ENCODE measurements at places on chromosomes 1 and 21.

GRCh38 chr1:231584117-231584516 is 42.5 kb upstream of the DISC1 start:
- no peak for DNase-seq

DNA sequence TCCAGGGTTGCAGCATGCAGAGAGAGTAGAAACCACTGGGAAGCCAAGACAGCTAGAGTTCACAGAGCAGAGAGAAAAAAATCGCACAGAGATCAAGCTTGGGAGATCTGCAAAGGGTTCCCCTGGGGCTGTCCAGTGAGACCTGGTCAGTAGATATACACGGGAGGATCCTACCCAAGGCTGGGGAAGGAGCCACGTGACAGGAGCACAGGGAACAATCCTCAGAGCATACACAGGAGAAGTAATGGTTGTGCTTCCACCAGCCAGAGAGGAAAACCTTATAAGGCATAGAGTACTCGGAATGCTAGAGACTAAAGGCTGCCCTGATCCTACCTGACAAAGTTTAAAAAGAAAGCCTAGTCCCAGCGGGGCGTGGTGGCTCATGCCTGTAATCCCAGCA is 53.9 kb downstream of the GABPA start:
- no peak for DNase-seq

DNA sequence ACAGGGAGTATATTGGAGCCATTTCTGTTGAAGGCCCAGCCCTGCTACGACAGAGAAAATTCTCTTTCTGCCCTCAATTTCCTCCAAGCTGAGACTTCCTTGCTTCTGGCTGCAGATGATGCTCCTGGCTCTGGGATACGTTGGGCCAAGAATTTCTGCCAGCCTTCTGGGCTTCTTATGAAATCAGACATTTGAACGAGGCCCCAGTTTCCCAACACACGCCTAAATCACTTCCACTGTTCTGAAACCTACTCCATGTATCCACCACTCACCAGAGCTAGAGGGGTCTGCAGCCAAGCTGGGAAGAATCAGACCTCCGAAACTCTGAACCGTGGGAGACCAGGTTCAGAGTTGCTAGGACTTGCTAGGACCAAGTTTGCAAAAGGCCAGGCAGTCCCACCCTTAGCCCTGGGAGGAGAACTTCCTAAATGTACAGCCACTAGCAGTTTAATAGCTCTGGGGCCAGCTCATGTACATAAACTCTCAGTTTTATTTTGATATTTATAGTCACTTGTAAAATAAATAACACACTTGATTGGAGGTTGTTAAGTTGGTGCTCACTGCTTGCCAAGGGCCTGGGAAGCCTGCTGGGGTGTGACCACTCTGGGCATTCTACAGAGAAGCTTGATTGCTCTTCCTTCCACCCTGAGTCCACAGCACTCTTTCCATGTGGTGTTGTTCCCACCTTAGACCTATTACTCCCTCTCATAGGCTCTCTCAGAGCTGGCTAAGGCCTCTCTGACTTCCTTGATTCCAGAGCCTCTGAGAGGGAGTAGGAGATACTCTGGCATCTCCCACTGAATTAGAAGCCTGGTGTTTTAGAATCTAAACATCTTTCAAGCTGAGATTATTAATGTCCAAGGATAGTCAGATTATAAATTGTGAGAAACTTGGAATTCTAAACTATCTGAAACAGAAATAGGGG is 83.4 kb upstream of the TRABD2B start:
- DNase-seq: no peak

- DNase-seq: no peak
Measured at GRCh38 chr1:168834225-168834872, 105.3 kb upstream of the DPT start.

DNA sequence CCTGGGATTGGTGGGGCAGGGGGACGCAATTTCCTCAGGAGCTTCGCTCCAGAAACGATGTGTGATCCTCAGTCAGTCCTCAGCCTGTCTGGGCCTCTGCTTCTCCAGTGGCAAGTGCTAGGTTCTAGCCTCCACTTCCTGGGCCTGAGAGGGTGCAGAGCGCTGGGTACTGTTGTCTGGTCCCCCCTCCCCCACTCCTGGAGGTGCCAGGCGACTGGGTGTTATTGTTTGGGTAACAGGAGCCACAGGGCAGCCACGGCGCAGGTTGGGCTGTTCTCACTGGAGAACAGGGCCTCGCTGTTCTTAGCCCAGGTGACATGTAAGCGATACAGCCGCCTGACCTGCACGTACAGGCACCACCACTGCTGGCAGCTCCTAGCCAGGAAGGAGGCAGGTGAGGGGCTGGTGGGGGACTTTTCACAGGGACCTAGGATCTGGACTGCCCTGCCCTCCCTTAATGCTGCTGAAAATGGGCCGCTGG is 2.1 kb downstream of the RPS6KA1 start:
- DNase-seq: no peak

DNA sequence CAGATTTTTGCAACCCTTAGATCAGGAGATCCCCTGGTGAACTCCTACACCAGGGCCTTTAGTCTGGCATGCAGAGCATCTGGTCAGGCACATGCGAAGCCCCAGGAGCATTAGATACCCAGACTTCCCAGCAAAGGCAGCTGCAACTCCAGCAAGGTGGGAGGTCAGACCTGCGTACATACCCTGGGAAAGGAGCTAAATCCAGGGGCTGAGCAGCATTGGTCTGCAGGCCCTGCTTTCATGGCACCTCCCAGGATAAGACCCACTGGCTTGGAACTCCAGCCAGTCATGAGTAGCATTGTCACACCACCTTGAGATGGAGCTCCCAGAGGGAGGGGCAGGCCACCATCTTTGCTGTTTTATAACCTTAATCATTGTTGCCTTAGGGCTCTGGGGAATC is 92.3 kb downstream of the KCNT2 start:
- DNase-seq: no peak

DNA sequence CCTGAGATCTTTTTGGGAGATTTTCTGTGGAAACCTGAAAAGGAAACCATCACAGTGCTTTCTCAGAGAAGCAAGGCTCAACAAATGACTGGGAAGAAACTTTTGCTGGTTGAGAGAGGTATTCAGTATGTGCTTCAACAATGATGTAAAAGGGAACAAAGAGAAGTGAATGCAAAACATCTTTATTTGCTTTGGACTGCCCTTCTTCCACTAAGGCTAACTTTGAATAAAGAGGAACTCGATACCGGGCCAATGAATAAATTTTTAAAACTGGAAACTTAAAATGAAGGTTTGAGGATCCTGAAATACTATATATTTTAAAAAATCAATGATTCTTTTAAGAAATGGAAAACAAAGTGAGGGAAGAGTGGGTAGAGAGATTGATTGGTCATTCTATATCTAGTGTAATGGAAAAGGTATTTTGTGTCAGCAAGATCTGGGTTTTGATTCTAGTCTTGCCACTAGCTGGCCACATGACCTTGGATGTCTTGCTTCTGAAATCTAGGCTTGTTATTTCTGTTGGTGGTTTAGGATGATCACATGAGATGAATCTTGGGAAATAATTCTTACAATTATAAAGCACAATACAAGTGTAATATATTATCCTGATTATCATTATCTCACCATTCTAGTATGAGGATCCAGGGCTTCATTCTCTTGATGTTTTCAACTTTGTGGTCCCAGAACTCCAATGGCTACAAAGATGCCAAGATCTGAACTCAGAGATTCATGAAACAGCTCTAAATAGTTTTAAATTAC is 34.6 kb upstream of the APOBEC4 start:
- no peak for DNase-seq

DNA sequence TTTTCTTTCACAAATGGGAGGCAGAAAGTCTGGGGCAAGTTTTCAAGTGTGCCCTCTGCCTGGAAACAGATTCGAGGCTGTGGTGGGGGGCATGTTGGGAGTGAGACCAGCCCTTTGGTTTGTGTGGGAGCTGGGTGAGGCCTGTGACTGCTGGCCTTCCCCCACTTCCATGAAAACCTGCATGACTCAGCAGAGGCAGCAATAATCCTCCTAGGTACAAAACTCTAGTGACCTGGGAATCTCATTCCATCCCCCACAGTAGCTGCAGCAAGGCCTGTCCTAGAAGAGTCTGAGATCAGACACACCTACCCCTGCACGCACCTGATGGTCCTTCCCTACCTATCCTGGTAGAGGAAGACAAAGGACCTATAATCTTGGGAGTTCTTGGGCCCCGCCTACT is 42.1 kb upstream of the KIAA0040 start:
- no peak for DNase-seq

DNA sequence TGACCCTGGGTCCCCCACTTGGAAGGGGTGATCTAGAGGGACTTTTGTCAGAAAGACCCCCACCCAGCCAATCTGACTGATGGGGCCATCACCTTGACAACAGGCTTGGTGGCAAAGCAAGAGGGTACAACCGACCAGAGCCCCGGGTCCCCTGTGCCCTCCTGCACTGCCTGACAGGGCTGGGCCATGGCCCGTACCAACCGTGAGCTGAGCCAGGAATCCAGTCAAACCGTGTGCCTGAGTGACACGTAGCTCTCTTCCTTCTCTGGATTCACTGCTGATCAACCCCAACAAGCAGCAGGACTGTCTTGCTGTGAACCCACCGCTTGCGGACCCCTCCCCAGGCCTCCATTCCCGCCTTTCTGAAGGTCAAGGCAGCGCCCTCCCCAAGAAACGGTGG is 27.0 kb downstream of the PDE9A start:
- no peak for DNase-seq

DNA sequence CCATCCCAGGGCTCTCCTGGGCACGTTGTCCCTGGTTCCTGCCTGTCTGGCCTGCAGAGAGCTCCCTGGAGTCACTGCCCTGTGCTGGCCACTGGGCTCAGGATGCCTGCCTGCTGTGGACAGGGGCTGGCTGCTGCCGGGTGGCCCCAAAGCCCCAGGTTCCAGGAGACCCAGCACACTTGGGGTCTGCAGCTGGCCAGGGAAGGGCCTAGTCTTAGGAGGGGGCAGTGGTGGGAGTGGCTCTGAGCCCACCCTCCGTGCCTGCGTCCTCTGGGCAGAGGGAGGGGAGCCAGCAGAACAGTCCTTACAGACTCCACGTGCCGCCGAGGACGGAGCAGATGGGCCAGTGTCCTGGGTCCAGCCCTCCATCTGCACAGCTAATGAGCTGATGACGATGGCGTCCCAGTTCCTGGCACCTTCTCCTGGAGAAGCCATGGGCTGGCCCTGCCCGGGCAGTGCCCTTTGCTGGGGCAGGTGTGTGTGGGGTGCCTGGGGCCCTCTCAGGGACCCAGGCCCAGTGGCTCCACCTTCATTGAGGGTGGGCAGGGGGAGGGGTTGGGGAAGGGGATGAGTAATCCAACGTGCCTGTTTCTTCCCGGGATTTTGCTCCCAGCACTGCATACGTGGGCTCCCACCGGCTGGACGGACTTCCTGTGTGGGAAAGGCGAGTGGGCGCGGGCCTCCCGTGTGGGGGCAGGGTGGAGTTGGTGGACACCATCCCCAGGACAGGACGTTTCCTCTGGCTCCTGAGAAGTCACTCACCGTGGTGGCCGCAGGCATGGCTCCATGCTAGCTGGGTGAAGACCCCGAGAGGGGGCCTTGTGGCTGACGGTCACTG is 6.8 kb upstream of the PLCH2 start:
- no peak for DNase-seq

DNA sequence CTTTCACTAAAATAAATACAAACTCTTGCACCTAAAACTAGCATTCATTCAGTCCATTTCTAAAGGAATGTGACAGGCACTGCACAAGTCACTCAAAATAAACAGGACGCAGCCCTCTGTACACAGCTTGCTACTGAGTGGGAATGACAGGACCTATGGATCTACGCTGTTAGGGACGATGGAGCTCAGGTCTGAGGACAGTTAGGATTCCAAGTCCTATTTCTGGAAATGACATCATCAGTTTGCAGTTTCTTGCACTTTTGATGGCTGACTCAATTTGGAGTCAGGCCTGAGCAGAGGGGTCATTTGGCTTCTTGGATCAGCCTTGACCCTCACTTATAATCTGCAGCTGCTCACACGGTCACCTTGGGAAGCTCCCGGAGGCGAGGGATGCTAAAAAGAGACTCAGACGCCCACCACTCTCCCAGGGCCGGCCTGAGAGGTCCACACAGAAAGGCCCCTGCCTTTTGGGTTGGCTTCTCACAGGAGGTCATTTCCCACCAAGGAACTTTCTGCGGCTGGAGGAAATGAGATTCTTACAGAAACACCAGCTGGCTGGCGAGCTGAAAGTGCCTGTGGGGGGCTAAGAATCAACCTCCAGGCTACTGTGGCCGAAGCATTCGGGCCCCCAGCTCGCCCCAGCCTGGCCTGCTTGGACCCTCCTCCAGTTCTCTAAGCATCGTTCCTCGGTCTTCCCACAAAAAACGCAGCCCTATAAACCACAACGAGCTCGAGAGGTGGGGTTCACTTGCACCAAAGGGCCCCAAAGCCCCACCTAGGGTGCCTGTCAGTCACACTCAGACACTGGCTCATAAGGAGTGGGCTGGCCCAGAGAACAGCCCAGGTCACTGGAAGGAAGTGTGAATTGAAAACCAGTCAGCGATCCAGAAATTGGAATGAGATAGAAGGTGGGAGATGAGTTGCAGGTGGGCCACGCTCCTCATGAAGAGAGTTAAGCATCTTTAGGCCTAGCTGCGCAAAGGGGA is 8.9 kb upstream of the PDE9A start:
- no peak for DNase-seq
